ENCODE measurements at places on chromosomes 6 and 20.
A peak's percentile ranks its signal among the peaks of the same experiment; 100 is the strongest.

DNA sequence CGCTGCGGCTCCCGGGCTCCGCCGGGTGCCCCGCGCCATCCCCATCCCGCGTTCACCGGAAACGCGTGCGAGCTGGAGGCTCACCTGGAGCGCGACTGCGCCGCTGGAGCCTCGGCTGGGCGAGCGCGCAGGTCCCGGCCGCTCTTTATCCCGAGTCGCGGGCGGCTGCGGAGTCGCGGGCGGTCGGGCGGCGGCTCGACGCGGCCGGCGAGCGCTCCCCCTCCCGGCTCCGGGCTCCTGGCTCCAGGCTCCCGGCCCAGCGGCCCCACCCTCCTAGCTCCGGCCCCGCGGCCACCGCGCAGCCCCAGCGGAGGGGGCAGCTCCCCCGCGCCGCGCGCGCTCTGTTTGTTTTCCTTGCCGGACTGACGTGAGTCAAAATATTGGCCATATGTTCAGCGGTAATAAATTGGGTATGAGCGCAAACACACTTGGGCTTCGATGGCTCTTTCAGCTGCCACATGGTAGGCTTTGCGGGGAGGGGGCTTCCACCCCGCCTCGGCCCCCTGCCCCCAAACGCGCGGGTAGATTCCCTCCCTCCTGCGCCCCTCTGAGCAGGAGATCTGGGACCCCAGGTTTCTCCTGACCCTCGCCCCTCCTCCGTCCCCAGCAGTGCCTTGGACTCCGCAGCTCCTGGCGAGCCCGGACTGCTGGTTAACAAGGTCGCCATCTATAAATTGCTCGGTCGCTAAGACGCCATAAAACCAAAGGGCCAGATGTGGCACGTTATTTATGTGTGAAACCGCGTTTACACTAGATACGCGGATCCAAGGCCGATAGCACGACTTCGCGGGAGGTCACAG, 8.8 kb upstream of the NKX2-2 start:
- no peak for DNase-seq

DNA sequence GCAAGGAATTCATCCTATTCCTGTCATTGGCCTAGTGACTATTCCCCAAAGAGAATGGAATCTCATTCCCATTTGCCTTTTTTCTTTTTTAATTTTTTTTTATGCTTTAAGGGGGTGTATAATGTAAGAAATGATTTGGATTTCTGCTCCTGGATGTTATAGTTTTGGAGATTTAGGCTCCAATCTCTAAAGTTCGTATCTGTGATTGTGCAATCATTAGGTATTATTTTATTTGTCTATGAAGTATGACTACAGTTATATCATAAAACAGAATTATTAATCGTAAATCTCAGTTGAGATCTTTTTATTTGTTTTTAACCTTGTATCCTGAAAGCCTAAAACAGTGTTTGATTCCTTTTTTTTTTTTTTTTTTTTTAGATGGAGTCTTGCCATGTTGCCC, 41.7 kb upstream of the EEF1A1 start:
- DNase-seq, result no peak

GRCh38 chr20:4808872-4809271, 87.2 kb downstream of the PRND start:
- DNase-seq, result no peak

DNA sequence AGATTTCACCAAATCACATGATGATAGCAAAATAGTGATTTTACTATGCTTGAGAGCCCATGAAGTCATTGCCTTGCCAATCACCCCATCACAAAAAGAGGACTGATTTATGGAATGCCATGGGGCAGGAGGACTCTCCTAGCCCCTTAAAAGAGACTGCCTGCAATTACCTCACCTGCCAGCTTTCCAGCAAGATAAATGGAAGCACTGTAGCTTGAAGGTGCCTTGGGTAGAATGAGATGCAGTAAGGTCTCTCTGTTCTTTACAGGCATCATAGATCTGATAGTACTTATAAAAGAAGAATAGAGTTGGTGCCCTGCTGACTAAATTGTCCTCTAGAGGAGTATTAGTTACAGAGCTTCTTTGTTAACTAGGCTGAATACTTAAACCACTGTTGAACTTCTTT, 242.3 kb downstream of the TMEM242 start:
- no peak for DNase-seq

DNA sequence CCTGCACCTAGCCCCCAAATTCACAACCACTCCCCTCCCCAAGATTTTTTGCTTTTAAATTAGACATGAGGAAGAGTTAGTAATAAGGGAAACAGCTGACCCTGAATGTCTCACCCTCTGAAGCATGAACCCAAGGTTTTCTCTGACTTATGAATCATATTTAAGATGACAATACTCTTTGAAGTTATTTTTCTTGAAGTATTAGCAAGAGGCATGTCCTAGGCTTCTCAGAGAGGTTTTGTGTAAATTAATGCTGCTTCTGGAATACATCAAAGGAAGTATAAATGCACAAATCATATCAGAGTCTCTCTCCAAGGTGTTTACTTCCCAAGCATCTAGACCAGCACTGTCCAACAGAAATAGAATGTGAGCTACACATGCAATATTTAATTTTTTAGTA, 408.1 kb upstream of the MARCKS start:
- DNase-seq, result no peak

DNA sequence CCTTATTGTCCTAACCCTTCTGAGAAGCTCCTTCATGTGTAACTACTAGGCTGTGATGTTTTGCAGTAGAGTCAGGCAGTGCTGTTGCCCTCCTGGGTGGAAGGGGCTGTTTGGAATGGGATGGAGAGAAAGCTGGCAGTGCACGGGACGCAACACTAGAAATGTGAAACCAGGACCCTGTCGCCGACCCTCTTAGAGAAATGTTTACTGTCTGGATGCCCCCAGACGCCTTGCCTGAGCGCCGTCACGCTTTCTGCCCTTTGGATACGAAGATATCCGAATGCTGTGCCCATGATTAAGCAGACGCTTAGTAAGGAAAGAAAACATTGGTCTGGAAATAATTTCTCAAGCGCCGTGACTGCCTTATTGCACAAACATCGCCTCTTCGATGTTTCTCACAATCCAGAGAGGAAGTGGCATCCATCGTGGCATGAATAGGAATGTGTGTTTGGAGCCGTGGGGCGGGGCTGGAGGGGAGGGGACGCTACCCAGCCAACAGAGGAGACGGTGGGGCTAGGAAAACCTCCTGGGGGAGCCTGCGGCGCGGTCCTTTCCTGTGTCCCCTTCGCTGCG, 661 bp upstream of the PPP1R14C start:
- no peak for DNase-seq

GRCh38 chr6:110392727-110393126, 22.6 kb downstream of the DDO start:
- DNase-seq, result no peak

- DNase-seq, result no peak
These were observed 104.4 kb upstream of the FAM184A start for GRCh38 chr6:119182875-119183274.

- DNase-seq, result no peak
These were observed 40.5 kb downstream of the TGM6 start for GRCh38 chr20:2421247-2421646.

- DNase-seq, result no peak
These were observed 235.2 kb downstream of the LRFN2 start for GRCh38 chr6:40352006-40352405.

DNA sequence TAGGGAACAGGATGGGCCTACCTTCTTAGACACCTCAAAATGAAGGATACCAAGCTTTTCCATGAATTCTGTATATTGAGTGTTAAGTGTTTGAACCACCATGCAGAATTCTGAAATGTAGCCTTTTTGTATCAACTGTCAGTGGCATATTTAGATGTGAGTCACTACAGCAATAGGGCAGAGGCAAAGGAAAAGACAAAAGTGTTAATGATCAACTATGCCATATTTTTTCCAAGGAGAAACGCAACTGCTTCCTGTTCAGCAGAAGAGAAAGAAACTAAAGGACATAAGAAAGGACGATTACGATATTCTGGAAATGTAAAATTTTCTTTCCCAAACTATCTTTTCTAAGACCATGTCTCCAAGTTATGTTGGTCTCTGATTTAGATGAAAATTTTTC, 104.6 kb upstream of the RSPO3 start:
- no peak for DNase-seq

GRCh38 chr20:18802012-18802634, 11.5 kb upstream of the SCP2D1 start:
- no peak for DNase-seq

- DNase-seq, result no peak
These were observed 223.0 kb downstream of the BCKDHB start for GRCh38 chr6:80329496-80329895.

DNA sequence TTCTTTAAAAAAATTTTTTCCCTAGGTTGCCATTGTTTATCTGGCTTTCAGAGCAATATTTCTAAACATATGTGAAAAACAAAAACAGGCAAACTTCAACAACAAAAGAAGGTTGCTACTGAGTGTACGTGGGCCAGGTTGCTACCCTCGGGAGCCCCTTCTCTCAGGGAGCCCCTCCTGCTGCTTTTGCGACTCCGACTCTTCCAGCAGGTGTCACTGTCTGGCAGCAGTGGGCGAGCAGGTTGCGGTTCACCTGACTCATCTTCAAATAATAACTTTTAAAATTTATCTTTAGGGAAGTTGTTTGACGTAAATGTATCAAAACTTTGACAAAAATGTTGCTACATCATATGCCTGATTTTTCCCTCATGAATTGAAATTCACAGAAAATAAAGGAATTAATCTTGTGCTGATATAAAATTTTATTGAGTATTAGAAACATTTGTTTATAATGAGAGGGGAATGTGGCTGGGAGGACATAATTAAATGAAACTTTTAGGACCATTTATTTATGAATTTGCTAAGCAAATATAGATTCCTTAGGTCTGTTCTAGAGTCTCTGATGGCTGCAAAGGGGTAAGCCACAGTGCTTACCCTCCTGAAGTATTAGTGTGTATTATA, 138.8 kb downstream of the HIVEP1 start:
- peak; percentile 11 for DNase-seq

GRCh38 chr20:60055740-60056139, 97.5 kb downstream of the CDH26 start:
- DNase-seq, result peak; percentile 21

GRCh38 chr6:137240168-137240567, 21.0 kb upstream of the IFNGR1 start:
- no peak for DNase-seq

DNA sequence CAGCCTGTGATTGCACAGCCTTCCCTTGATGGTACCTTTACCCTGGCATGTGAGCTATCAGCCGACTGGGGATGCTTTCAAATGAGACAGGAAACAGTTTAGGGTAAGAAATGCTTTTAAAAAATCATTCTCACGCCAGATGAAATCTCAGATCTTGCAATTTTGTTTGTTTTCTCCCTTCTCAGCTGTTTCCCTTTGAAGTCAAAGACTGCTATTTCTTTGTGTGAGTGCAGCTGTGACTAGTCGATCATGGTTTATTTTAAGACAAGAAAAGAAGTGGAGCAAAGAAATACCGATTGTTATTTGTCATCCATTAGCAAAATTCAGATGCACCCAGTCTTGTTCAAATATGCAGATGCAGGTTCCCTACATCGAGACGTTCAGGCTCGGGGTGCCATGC, 489.7 kb downstream of the QKI start:
- DNase-seq, result no peak

- DNase-seq, result no peak
These were observed 62.4 kb upstream of the MRPS10 start for GRCh38 chr6:42279966-42280629.

- DNase-seq, result no peak
These were observed 179.3 kb downstream of the MTHFD1L start for GRCh38 chr6:151044465-151045441.

DNA sequence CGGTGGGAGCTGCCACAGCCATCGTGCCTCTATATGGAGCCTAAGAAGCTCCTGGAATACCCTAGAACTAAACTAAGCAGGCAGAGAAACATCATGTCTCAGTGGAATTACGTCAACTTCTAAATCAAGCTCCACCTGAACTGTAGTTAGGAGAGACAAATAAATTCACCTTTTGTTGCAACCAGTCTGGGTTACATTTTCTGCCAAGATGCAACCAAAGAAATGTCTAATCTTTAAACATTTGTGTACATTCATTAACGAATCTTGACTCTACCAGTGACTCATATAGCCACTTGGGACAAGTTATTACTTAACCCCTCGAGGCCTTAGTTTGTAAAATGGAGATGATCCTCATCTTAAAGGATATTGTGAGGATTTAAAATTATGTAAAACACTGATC, 8.9 kb downstream of the PTPRK start:
- no peak for DNase-seq

DNA sequence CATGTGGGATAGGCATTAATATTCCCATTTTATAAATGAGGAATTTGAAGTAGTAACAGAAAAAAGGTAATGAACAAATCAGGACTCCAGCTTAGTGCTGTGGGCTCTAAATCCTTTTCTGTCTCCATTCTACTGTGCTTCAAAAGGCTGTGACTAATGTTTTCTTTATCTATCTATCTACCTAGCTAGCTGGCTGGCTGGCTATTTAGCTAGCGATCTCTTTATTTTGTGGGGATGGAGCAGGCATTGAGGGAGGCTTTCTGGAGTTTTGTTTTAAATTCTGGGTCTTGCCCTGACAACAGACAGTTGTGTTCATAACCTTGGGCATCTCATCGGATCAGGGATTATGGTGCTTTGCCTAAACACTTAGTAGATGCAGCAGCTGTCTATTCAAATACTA, 139.2 kb downstream of the SOX4 start:
- DNase-seq, result no peak

DNA sequence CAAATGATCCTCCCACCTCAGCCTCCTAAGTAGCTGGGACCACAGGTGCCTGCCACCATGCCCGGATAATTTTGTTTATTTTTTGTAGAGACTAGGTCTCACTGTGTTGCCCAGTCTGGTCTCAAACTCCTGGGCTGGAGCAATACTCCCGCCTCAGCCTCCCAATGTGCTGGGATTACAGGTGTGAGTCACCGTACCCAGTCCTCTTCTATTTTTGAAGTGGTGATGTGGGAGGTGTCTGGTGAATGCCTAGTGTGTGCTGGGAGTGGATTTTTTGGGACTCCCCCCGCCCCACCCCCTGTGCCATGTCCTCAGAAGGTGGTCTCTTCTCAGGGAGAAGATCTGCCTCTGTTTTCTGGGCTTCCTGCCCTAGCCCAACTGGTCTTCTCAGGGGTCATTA, 47.9 kb upstream of the CLDN20 start:
- no peak for DNase-seq

GRCh38 chr20:31838646-31839292, 6.6 kb downstream of the FOXS1 start:
- no peak for DNase-seq

DNA sequence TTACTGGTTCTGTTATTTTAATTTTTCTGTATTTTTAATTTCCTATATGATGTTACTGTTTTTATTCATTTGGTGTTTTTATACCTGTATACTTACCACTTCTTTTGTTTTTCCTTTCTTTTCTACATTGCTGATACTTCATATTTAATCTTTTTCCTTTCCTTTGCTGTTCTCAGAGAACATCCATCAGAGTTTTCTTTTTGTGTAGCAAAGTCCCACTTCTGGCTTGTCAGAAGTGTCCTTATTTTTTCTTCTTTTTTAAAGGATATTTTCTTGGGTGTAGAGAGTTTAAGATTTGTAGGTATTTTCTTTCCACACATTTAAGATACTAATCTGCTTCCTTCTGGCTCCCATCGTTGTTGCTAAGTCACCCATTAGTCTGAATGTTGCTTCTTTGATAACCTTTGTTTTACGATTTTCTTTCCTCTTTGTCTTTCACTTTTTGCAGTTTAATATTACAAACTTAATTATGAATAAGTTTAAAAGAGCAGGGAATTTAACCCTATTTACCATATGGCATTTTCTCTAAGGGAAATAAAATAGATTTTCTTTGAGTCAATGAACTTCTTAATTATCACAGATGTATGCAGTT, 18.5 kb downstream of the CD2AP start:
- DNase-seq, result no peak

All from stimulated activated CD8-positive, alpha-beta memory T cell treated with anti-CD3 and anti-CD28 coated beads, Interleukin-2, amount 100 ng/mL, for 48 hours (primary cell).